CD4-positive, alpha-beta T cell treated with Interleukin-10 for 1 hour (primary cell): ENCODE measurements at places on chromosomes 5 and 9.
A peak's percentile ranks its signal among the peaks of the same experiment; 100 is the strongest.

DNA sequence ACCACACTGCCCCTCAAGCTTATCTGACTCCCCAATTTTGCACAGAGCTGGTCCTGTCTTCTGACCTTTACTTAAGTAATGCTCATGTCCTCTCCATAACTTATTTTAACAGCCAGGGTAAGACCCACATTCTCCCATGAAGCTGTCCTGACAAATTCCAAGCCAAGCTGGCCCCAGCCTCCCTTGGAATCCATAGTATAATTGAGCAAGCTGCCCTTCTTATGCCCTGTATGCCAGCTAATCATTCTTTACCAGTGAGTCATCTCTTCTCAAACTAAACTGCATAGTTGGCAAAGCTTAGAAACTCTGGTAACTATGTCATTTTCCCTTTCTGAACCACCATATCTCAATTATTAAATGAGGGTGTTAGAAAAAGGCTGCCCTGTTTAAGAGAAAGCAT is 92.4 kb downstream of the NFIB start:
- DNase-seq, result no peak

DNA sequence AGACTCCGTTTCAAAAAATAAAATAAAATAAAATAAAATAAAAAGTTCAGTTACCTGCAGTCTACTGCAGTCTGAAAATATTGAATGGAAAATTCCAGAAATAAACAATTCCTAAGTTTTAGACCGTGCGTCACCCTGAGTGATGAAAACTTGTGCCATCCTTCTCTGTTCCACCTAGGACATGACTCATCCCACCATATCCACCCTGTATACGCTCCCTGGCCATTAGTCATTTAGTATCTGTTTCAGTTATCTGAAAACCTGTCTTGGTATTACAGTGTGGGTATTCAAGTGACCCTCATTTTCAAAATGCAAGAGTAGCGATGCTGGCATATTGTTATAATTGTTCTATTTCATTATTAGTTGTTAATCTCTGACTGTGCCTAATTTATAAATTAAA is 51.8 kb upstream of the TEX48 start:
- DNase-seq, result no peak

DNA sequence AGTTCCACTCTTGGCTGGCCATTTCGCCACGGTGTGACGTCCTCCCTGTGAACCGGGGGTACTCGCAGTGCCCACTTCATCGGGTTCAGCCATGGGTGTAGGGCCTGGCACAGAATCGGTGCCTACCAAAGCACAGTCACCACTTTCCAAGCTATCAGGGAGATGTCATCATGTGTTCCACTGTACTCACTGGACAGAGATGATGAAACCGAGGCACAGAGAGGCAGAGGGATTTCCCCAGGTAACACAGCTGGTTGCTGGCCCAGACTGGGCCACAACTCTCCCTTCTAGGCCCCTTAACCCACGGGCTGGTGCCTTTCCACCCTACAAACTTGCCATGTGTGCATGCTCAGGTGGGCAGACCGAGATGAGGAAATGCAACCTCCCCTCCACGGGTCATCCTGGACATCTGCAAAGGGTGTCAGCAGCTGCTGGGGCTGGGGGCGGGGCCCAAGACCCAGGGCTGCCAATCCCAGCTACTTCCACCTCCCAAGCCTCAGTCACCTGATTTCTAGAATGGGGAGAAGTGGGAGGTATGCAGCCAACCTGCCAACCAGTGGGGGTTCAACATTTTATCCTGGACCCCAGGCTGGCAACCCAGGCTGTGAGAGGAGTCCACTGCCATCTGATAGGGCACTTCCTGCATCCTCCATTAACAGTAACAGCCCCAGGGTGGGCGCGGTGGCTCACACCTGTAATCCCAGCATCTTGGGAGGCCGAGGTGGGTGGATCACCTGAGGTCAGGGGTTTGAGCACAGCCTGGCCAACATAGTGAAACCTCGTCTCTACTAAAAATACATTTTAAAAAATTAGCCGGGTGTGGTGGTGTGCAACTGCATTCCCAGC is 893 bp upstream of the SH2D3C start:
- DNase-seq, result peak; percentile 73

DNA sequence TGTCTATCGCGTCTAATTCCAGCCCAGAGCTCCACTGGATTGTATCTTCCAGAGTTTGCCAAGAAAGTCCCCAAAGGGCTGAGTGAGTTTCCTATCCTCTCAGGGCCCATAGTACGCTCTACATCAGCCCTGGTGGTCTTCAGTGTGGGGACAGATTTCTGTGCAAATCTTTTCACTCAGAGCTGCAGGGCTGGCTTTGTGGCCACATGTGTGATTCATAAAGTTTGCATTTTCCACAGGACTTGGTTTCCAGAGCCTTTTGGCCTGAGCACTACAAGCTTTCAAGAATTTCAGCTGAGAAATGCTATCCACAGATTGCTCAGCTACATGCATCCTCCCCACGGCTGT is 76.7 kb upstream of the CXCL14 start:
- DNase-seq, result no peak

GRCh38 chr5:33933723-33934169 is 2.4 kb upstream of the RXFP3 start:
- DNase-seq, result no peak

DNA sequence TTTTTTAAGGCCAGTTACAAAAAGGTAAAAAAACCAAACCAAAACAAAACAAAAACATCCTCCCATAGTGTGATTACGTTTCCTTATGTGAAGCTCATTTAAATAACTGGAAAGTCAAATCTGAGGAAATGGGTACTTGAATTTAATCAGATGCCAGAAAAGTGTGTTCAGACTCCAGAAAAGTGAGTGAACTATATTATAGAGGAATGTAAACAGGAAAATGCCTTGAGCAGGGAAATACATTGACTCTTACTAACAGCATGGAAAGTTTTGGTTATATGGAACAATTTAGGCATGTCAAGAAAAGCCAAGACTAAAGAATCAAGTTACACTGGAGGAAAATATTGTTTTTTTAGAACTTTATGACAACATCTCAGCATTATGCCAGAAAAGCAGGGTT is 37.8 kb upstream of the RNF20 start:
- no peak for DNase-seq

DNA sequence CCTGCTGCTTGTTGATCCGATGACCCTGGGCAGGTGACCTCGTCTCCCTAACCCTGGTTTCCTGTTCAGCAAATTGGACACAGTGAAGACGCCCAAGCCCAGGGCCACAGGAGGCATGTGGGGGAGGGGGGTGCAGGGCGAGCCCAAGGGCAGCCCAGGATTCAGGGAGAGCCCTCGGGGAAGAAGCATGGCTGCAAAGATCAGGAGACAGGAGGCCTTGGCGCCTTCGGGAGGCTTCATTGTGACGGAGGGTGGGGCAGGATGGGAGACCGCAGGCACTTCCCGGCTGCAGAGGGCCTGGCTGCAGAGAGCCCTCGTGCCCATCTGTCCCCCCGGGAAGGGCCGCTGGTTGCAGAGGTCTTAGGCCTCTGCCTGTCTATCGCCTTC is 6.2 kb downstream of the ASS1 start:
- no peak for DNase-seq

- DNase-seq, result no peak
Measured at GRCh38 chr5:133367071-133367786, 245.1 kb downstream of the FSTL4 start.

DNA sequence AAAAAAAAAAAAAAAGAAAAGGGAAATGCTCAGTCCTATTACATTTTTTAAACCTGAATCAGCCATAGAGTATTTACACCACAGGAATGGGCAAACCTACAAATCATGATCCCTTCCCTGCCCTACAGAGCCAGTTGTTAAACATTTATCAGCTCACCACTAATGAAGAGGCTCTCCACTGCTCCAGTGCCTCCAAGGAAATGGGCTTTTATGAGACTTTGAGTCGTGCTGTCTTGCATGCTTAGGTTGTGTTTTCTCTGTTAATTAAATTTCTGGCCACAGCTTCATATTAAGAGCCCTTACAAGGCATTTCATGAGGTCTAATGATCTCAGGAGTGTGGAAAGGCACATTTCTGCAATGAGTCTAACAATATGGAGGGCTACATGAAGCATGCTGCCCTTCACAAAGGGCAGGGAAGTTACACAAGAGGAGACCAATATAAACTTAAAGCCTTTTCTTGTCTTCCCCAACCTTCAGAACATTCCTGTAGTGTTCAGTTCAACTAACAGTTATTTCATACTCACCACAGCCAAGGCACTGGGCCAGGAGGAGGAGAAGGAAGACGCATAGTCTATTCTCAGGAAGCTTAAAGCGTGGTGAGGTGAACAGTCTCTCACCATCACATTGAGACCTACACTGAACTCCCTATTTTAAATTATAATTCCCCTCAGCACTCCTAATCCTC is 140.1 kb upstream of the ABCA1 start:
- no peak for DNase-seq

- DNase-seq, result no peak
Measured at GRCh38 chr9:109969573-109970237, 189.7 kb downstream of the PALM2AKAP2 start.

DNA sequence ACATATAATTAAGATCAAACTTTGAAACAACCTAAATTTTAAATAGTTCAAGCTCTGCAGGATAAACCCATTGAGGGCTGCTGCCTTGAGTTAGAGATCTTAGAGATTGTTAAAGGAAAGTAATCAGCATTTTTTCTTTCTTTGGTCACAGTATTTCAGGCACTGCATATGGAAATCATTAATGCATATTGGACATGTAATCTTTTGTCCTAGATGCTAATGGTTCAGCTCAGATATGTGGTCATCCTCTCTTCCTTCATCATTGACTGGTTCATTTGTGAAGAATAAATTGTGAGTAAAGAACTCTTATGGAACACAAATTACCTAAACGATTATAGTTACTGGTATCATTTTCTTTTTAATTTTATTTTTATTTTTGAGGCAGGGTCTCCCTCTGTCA is 82.0 kb upstream of the PRLR start:
- DNase-seq, result no peak

- DNase-seq, result no peak
Measured at GRCh38 chr9:101434998-101435397, 576 bp downstream of the ALDOB start.

GRCh38 chr5:135255461-135256178 is 143.4 kb downstream of the MACROH2A1 start:
- no peak for DNase-seq

- DNase-seq, result no peak
Measured at GRCh38 chr9:101465326-101465915, 29.8 kb upstream of the ALDOB start.

GRCh38 chr5:1951165-1951816 is 68.6 kb upstream of the IRX4 start:
- DNase-seq, result no peak

DNA sequence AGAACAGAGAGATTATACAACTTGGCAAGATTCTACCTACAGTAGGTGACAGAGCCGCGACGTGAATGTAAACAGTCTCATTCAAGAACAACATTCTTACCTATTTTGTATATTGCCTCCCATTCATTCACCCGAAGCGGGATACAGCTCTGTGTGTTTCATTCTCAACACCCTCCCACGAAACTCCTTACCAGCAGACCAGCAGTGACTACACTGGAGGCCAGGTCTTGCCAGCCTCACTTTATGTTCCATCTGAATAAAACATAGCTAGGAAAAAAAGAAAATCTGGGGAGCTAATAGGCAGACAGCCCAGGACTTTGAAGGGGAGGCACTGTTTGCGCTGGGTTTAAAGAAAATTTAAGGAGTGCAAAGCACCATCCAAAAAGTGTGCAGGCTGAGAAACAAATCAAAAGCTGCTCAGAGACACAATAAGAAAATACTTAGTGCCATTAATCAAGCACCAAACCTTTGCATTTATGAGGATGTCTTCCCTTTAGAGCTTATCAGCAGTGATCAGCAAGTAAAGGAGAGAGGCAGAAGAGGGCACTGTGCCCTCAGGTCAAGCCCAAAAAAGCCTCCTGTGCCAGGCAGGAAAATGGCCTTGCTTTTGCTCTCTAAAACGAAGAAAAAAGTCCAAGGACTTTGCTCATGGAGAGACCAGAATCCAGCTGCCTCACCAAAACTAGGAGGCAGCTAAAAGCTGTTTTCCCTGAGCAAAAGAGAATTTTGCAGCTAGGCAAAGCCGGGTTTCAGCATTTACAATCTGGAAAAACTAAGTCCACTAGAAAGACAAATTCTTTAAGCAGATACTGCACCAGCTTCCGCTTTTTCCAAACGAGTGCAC is 295.1 kb downstream of the BNC2 start:
- no peak for DNase-seq

DNA sequence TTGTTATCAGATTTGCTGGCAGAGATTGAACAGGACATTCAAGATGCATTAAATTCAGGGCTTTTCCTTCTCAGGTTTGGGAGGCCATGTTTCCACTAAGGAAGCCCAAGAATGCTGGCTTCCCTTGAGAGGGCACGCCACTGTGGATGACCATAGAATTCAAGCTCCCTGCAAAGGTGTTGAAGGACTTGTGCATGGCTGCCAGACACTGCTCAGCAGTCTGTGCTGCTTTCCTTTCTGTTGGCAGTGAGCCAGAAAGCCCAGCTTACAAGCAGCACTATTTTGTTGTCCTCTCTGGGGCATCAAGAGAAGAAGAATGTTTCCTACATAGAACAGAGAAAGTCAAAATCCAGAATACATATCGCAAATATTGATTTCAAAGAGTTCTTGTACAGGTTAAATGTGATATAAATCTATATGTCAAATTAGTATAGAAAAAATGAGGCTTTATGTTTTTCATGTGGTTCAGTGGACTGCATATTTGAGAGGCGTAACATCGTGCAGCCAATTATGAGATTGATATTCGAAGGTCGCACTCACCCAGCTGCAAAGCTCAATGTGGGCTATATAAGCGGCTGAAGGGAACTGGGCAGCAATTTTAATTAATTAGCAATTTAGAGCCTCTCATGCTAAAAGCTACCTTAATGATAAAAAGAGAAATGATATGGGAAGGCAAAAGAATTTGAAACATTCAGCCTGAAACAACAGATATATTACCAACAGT is 103.1 kb upstream of the ISL1 start:
- DNase-seq, result no peak

DNA sequence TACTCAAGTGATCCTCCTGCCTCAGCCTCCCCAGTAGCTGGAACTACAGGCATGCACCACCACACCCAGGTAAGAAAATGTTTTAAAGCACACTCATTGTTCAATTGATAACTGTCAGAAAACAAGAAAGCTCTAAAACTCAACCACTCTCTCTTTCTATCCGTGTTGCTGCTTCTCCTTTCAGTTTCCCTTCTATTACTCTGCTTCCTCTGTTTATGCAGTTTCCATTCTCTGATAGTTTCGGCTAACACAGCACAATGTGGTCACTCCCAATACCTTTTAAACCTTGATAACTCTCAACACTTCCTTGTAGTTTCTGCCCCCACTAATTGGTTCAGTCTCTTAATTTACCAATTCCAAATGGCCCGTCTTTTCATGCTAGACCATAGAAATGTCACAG is 59.2 kb upstream of the NR4A3 start:
- DNase-seq, result peak; percentile 3

- DNase-seq, result no peak
Measured at GRCh38 chr9:13179257-13179656, 100.2 kb downstream of the MPDZ start.

- DNase-seq, result no peak
Measured at GRCh38 chr5:164394686-164395194, 889.3 kb downstream of the MAT2B start.

- no peak for DNase-seq
Measured at GRCh38 chr9:38445154-38446043, 21.1 kb upstream of the IGFBPL1 start.
